ENCODE measurements at places on chromosomes 12 and 14.

- H3K4me3 ChIP-seq, result no peak overlapping the region
- H3K27ac ChIP-seq, result no peak overlapping the region
- H3K36me3 ChIP-seq, result peaks cover 5% of the 10 kb centered on the region
- DNase-seq, result no peak
- peaks cover 31% of the 10 kb centered on the region for H3K4me1 ChIP-seq
Observed at GRCh38 chr12:104656383-104656782, 199.6 kb downstream of the CHST11 start.

DNA sequence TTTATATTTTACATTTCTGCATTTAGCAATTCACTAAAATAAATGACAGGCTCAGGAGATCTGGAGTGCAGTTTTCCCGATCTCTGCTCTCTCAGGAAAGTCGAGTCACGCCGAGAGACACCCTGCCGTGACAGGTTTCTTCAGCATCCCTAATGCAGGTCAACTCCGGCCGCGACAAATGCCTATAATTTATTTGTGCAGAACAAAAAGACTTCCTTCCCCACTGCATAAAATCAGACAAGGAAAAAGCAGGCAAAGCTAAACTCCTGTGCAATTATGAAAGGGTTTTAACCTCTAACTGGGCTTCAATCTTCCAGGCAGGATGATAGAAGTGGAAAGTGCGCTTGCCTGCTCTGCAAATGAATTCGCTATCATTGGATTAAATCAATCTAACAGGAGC lies 28.1 kb downstream of the SPRING1 start:
- peaks cover 13% of the 10 kb centered on the region for H3K36me3 ChIP-seq
- H3K4me1 ChIP-seq, result peaks cover 11% of the 10 kb centered on the region
- no peak overlapping the region for H3K4me3 ChIP-seq
- peaks cover 9% of the 10 kb centered on the region for H3K27me3 ChIP-seq

GRCh38 chr12:79776111-79776510 lies 85.3 kb upstream of the PAWR start:
- H3K36me3 ChIP-seq, result peaks cover 62% of the 10 kb centered on the region
- H3K27ac ChIP-seq, result no peak overlapping the region
- H3K4me1 ChIP-seq, result no peaks in the 10 kb centered on the region
- no peak for DNase-seq
- no peak overlapping the region for H3K4me3 ChIP-seq

DNA sequence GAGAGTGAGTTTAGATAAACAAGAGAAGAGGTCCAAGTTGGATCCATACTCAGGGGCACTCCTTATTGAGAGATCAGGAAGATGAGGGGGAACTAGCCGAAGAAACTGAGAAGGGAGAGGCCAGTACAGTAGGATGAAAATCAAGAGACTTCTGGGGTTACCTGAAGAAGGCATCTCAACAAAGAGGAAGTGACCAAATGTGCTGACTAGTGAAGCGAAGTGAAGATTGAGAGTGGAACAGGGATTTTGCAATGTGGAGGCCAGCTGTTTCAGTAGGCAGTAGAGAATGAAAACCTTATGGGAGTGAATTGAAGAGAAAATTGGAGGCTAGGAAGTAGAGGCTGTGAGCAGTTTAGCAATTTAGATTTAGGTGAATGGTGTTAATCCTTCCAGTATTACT lies 153.0 kb downstream of the SYNE2 start:
- H3K4me3 ChIP-seq, result no peak overlapping the region
- H3K27me3 ChIP-seq, result no peaks in the 10 kb centered on the region
- no peak for DNase-seq
- H3K36me3 ChIP-seq, result peaks cover 68% of the 10 kb centered on the region
- H3K27ac ChIP-seq, result no peak overlapping the region

DNA sequence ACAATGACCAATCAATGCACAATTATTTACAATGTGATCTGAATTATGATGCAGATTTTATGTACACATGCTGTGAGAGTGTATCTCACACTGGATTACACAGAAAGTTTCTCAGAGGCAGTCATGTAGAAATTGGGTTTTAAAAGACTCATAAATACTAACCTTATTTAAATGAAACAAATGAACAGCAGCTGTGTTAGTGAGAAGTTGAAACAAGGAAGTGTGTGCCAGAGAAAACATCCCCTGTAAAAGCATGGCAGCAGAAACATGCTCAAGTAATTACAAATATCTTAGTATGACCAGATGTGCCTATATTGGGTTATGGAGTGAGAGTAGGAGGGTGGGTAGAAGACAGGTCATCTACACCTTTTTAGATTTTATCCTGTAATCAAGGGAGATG lies 723.7 kb downstream of the C12orf50 start:
- no peaks in the 10 kb centered on the region for H3K27me3 ChIP-seq
- H3K27ac ChIP-seq, result no peak overlapping the region
- H3K4me3 ChIP-seq, result no peak overlapping the region
- H3K4me1 ChIP-seq, result no peaks in the 10 kb centered on the region
- no peaks in the 10 kb centered on the region for H3K36me3 ChIP-seq

- H3K27me3 ChIP-seq, result peaks cover 60% of the 10 kb centered on the region
- no peak overlapping the region for H3K27ac ChIP-seq
- DNase-seq, result no peak
- H3K36me3 ChIP-seq, result no peaks in the 10 kb centered on the region
Observed at GRCh38 chr12:80710727-80711449, 3.5 kb downstream of the MYF6 start.

GRCh38 chr12:52307836-52308805 lies 13.1 kb downstream of the KRT83 start:
- H3K27ac ChIP-seq, result no peak overlapping the region
- H3K36me3 ChIP-seq, result no peaks in the 10 kb centered on the region

DNA sequence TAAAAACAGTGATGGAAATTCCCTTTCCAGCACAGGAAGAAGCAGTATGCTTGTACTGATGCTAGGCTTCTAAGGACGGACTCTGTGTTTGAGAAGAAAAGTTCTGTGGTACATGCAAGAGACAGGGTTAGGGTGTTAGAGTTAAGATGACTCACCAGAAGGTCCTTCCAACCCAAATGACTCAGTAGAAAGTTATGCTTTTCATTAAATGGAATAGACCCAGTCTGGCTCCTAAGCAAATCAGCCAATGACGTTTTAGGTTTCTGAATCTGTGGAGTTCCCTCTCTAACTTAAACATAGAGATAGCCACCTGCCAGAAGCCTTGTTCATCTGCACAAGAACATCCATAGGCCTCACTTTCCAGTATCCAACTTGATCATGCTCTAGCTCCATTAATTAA lies 5.7 kb downstream of the PTHLH start:
- H3K27ac ChIP-seq, result no peak overlapping the region
- no peak overlapping the region for H3K4me3 ChIP-seq
- no peaks in the 10 kb centered on the region for H3K36me3 ChIP-seq
- H3K4me1 ChIP-seq, result peaks cover 29% of the 10 kb centered on the region
- peaks cover 83% of the 10 kb centered on the region for H3K27me3 ChIP-seq
- no peak for DNase-seq

GRCh38 chr12:20434996-20435395 lies 66.7 kb downstream of the PDE3A start:
- DNase-seq, result no peak
- no peak overlapping the region for H3K27ac ChIP-seq
- H3K4me3 ChIP-seq, result no peak overlapping the region
- H3K4me1 ChIP-seq, result no peaks in the 10 kb centered on the region

- peak; percentile 61 for DNase-seq
- H3K4me3 ChIP-seq, result peak overlapping the region; percentile 45
- peaks cover 39% of the 10 kb centered on the region for H3K36me3 ChIP-seq
- H3K27ac ChIP-seq, result peak overlapping the region; percentile 91
Observed at GRCh38 chr12:122399592-122400373, 22.7 kb downstream of the CLIP1 start.

GRCh38 chr14:65485516-65485915 lies 73.0 kb downstream of the FUT8 start:
- H3K36me3 ChIP-seq, result peaks cover 38% of the 10 kb centered on the region
- no peak overlapping the region for H3K4me3 ChIP-seq
- DNase-seq, result no peak
- H3K27me3 ChIP-seq, result no peaks in the 10 kb centered on the region
- peaks cover 61% of the 10 kb centered on the region for H3K4me1 ChIP-seq

GRCh38 chr12:125129591-125130255 lies 64.5 kb downstream of the AACS start:
- no peak for DNase-seq
- no peaks in the 10 kb centered on the region for H3K27me3 ChIP-seq
- no peak overlapping the region for H3K27ac ChIP-seq
- no peak overlapping the region for H3K4me3 ChIP-seq
- peaks cover 28% of the 10 kb centered on the region for H3K36me3 ChIP-seq
- no peaks in the 10 kb centered on the region for H3K4me1 ChIP-seq

DNA sequence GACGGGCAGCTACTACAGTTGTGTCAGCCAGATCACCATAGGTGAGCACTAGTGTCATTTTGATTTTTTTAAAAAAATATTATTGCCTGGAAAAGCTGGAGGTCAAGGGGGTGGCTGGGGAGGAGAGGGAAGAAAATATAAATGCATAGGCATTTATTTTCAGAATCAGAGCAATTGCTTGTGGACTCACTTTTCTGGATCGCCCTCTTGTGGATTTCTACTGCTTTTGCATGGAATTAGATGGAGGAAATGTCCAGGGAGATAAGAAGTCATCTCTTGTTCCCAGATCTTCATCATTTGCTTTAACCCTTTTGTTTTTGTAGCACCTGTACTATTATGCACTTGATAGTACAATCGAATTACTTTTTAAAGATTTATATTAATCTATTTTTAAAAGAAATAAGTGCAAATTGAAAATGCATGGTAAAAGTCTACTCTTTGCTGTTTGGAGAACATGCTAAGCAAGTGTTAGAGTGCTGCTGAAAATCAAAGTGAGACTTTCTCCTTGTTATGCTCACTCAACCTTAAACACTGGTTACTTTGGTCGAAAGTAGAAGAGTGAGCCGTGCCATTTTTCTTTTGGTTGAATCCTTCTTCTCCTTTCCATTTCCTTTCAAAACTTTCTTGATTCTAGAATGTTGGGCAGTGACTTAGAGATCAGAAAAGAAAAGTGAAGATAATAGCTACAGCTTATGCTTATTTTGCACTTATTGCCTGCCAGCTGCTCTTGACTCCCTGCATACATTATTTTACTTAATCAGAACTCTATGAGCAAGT lies 60.6 kb upstream of the ANO4 start:
- no peak for DNase-seq
- H3K27me3 ChIP-seq, result peaks cover 19% of the 10 kb centered on the region
- no peak overlapping the region for H3K4me3 ChIP-seq
- no peaks in the 10 kb centered on the region for H3K4me1 ChIP-seq
- H3K27ac ChIP-seq, result no peak overlapping the region

DNA sequence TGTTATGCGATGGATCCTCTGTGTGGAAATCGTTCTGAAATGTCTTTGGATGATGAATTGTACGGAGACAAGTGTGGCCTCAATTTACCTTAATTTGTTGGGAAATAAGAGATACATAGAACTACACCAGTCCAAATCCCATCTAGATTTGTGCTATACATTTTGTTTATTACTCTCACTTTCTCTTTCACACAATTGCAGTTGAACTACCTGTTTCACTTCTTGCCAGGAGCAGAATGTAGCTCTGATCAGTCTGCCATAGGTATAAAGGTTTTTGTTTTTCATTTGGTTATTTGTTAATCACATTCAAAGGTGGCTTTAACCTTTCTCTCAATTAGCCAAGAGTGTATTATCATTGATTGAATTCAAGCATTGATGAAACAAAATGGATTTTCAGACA lies 268.2 kb downstream of the SNAPC1 start:
- H3K36me3 ChIP-seq, result no peaks in the 10 kb centered on the region
- H3K27ac ChIP-seq, result no peak overlapping the region
- no peak for DNase-seq
- H3K4me1 ChIP-seq, result peaks cover 3% of the 10 kb centered on the region

DNA sequence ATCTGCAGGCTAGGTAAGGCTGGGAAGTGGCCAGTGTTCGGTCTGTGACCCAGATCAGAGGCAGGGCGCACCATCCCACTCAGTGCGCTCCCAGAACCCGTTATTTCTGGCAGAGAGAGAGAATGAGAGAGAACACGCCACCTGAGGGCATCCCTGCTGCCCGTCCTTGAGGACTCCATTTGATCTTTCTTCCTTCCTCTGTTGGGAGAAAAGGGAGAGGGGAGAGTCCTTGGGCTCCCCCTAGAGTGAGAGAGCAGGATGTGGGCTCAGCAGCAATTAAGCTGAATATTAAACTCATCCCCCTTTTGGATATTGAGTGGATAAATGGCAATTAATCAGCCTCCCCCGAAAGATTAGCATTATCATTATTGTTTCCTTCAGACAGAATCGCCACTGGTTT lies 70.6 kb downstream of the IFT43 start:
- H3K36me3 ChIP-seq, result peaks cover 9% of the 10 kb centered on the region
- no peaks in the 10 kb centered on the region for H3K4me1 ChIP-seq
- no peak overlapping the region for H3K4me3 ChIP-seq
- H3K27me3 ChIP-seq, result no peaks in the 10 kb centered on the region

DNA sequence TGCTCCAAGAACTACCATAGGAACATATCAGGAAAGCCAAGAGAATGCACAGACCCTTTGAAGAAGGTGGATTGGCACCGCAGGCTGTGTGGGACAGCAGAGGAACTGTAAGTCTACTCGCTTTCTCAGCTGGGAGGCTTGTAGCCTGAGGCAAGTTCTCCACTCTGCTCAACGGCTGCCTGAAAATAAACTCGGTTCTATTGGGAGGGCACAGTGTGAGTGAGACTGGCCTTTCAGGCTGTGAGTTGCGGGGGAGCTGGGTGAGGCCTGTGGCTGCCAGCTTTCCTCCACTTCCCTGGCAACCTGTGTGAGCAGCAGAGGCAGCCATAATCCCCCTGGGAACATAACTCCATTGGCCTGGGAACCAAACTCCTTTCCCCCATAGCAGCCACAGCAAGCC lies 132.1 kb downstream of the ANKS1B start:
- no peaks in the 10 kb centered on the region for H3K27me3 ChIP-seq
- H3K27ac ChIP-seq, result no peak overlapping the region
- no peak overlapping the region for H3K4me3 ChIP-seq

DNA sequence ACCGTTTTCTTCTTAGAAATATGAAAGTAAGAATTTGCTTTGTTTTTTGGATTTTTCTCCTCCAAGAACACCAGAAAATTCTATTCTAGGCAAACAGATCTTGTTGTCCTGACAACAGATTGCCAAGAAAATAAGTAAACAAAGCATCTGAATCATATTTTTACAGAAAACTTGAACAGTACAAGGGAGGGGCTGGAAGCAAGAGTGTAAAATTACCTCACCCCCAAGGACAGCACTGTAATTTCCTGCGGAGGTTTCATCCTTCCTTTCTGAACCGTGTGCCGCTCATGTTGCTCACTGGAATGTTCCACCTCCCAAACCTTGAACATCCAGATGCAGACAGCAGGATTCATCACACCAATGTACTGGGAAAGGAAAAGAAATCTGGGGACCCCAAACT lies 5.4 kb upstream of the CAMKK2 start:
- H3K4me1 ChIP-seq, result peaks cover 11% of the 10 kb centered on the region
- H3K27ac ChIP-seq, result no peak overlapping the region
- no peak for DNase-seq

DNA sequence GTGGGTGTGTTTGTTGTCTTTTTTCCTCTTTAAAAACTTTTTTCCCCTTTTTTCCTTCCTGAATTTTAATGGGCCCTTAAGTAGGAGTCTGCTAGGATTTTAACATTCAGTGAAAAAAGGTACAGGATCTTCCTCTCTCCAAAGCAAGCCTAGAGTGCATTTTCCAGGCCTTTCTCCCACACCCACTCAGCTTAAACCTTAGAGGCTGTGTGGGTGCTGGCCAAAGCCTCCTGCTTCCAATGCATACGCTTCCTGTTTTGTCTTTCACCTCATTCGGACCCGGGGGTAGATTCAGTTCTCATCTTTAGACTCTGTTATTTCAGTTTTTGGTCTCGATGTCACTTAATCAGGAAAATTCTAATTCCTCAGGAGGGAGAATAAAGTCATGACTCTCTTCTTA lies 51.2 kb downstream of the TMEM30B start:
- H3K4me3 ChIP-seq, result no peak overlapping the region
- DNase-seq, result no peak
- H3K27ac ChIP-seq, result no peak overlapping the region
- no peaks in the 10 kb centered on the region for H3K36me3 ChIP-seq
- H3K27me3 ChIP-seq, result peaks cover 44% of the 10 kb centered on the region
